ENCODE measurements at places on chromosomes 6 and 20.

DNA sequence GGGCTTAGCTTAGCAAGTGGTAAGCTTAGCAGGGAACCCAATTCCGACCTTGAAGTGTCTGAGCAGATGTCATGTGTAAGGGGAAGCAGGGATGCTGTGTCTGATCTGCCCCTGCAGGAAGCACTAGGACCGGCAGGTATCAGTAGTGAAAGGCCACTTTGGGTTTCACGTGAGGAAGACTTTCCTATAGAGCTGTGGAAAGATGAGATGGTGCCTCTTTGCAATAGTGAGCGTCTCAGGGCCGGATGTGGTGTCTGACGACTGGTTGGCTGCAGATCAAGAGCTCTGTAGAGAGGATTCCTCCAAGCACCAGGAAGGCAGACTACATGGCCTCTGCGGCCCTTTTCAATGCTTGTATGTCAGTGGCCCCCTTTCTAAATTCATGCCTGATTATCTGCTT, 98.3 kb downstream of the TIAM2 start:
- no peak for DNase-seq

DNA sequence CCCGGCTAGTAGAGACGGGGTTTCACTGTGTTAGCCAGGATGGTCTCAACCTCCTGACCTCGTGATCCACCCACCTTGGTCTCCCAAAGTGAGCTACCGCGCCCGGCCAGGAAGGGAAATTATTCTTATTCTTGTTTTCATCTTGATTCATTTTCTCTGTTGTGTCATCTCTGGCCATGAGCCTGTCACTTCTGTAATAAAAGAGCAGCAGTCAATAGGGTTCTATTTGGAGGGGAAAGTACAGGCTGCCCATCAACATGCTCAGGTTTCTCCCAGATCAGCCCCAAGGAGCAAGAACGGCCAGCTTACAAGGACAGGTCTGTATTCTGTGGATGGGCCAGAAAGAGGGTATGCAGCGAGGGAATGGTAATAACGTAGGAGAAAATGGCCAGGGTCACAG, 345.0 kb downstream of the PREX1 start:
- DNase-seq = no peak

DNA sequence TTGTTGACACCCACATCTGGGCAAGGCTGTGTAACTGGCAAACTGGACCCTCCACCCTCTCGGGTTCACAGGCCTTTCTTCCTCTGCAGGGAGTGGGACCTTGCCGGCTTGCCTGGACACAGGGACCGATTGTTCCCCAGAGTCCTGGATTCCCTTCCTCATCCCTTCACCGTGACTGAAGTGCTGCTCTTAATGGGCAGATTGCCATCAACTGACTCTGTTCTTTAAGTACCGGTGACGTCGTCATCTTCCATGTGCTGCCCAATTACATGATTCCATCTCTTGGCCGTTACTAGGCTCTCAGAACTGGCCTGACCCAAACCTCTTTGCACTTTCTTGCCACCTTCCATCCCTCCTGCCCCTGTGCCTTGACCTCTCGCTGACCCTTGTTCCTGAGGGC, 85.4 kb downstream of the EYA4 start:
- DNase-seq = no peak

DNA sequence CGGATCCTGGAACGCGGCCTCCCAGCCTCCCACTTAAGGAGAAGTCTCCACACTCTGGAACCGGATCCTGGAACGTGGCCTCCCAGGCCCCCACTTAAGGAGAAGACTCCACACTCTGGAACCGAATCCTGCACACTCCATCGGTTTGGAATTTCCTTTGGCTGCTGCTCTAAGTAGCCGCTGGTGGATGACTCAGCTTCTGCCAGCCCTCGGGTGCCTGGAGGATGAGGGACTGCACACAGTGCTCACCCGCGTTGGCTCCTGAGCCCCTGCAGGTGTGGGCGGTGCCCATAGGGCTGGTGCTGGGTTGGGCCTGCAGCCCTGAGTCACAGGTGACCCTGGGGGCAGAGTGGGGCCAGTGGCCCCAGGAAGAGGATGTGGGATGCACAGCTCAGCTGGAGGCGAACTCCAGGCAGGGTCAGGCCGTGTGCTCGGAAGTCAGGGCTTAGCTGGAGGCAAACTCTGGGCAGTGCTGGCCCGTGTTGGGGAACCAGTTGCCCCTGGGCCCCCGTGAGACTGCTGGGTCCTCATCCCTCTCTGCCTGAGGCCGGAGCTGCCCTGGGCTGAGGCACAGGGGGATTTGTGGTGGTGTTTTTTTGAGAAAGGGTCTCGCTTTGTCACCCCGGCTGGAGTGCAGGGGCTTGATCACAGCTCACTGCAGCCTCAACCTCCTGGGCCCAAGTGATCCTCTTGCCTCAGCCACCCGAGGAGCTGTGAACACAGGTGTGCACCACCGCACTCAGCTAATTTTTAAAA, 13.9 kb upstream of the TNFRSF6B start:
- DNase-seq = no peak

DNA sequence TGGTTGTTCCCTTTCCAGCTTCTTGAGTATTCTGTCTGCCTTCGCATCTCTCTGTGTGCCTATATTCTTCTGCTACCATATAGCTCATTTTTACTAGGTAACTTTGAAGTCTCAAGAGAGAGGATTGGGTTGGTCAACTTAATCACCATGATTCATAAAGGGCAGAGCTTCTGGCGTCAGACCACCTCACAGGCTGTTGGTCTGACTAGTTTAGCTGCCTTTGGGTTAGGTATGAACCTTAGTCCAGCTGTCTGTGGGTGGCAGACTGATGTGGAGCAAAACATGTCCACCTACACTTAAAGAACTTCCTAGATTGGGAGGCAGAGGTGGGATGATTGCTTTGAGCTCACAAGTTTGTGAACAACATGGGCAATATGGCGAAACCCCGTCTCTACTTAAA, 192.2 kb upstream of the SGK1 start:
- no peak for DNase-seq

DNA sequence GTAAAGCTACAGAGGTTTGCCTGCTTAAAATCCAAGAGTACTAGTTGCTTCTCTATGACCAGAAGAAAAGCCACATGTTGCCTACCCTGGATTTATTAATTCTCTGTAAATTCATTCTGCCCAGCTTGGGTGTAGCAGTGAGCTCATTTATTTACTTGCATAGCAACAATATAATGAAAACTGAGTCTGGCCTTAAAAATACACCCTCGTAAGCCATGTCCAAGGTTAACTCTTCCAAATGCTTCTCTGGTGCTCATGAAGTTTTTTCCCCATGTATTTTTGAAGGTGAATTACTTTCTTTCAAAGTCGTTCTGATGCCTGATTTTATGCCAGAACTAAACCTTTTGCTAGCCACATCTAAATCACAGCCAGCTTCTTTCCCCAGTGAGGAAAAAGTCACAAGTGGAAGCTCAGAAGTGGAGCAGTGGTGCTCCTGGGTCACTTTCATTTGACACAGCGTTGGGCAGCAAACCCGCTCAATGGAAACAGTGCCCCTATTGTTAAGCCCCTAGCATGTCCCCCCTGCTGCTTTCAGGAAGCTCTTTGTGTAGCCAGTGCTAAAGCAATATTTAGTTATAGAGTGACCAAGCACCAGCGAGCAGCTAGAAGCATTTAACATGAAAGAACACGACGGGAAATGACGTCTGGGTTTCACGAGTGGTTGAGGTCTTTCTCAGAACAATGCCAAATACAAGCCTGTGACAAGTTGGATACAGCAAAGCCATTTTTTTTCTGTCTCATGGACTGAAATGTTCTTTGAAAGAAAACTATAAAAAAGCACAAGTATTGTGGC, 29.8 kb downstream of the NEDD9 start:
- no peak for DNase-seq

DNA sequence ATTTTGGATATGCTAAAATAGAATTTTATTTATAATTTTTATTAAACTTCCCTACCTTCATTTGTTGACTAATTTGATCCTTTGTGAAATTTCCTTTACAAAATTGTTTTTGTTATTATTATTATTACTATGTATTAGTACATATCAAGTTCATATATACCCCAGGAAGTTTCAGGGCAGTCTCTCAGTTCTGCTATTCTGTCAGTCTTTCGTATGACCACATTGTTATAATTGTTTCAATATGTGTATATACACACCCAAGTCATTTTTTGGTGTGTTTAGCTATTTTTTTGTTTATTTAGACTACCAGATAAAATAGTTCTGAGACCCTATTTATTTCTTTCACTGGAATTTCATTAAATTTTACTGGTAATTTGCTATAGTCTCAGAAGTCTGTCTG, 72.1 kb downstream of the NKAIN2 start:
- no peak for DNase-seq

DNA sequence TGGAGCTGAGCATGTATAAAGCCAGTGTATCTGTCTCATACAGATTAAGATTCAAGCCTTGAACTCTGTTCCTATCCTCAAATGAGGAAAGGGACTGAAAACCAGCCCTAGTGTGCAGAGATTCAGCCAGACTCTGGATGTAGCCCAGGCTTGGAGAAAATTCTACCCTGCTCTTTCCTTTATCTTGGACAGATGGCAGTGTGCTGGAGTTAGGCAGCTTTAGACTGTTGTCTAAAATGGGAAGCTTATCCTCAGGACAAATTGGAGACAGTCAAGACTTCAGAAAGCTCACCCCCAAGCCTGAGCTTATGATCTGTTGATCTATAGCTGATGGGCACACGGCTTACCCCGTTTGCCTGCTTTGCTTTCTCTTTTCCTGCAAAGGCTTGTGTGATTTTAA, 1057.6 kb downstream of the KIF16B start:
- DNase-seq = no peak

DNA sequence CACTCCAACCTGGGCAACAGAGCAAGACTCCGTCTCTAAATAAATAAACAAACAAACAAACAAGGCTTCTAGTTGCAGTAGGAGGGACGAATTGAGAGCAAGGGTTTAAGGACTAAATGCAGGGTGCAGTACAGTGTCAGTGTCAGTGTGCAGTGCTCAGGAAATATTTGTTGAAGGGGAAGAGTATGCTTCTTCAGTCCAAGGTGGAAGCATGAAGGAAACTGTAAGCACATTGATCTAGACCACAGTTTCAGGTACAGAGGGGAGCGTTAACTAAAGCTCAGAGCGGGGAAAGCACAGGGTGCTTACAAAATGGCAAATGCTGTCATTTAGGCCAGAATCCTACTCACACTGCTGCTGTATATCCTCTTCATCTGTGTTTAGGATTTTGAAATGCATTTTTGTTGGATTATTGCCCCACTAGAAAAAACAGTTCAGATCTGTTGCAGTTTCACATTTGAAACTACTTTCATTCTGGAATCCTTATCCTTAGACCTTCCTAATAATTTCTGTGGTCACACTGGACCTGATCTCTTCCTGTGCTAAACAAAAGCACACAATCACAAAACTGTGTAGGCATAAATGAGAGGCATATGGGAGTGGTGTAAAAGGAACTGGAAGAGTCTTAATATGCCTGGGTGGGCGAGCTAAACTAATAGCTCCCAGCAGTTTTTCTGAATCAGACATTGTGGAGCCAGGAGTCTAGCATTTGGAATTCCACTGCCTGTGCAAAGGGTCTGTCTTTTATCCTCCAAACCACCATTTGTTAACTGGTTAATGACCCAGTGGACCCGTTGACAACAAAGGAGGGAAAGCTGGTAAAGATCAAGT, 41.4 kb downstream of the CBFA2T2 start:
- no peak for DNase-seq

- no peak for DNase-seq
Observed at GRCh38 chr20:31739550-31739977, 474 bp downstream of the TPX2 start.

DNA sequence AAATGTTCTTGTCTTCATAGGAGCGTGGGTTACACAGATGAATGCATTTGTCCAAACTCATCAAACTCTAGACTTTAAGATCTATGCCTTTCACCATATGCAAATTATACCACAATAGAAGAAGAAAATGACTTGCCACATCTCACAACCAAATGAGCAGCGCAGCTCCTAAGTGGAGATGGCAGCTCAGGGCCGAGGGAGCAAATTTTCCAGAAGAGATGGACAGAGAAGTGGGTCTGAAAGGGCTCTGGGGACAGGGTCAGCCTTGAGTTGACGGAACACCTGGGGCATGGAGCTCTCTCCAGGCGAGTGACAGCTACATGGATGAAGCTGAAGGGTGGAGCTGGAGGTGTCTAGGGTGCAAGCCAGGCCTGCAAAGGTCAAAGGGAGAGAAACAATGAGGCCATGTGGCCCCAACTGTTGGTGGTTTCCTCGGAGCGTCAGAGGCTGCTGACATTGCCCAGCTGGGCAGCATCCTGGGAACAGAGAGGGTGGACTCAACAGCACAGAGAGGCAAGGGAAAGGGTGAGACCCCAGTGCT, 228.3 kb downstream of the NRN1 start:
- DNase-seq = no peak

DNA sequence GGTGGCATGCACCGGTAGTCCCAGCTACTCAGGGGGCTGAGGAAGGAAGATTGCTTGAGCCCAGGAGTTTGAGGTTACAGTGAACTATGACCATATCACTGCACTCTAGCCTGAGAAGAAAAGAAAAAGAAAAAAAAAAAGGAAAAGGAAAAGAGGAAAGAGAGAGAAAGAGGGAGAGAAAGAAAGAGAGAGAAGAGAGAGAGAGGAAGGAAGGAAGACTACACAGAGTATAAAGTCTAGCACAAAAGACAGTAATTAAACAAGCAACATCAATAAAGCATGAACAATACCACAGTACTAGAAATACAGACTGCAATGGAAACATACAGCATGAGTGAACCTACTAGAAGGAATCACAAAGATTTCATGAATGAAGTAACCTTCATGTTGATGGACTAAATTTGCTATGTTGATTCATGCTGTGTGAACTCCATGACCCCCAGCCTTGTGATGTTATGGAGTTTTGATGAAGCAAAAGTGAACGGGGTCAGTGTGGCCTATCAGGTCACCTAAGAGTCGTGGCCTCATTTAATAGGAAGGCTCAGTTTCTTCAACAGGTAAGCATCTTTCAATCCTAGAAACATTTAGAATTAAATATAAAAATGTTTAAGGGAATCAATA, 57.6 kb downstream of the NUDT3 start:
- no peak for DNase-seq

DNA sequence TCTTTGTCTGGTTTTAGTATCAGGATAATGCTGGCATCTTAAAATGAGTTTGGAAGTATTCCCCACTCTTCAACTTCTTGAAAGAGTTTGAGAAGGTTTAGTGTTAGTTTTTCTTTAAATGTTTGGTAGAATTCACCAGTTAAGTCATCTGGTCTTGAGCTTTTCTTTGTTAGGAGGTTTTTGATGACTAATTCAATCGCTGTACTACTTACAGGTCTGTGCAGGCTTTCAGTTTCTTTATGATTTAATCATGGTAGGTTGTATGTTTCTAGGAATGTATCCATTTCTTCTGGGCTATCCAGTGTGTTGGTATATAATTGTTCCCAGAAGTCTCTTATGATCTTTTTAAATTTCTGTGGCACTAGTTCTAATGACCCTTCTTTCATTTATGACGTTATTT, 215.5 kb downstream of the LRFN2 start:
- DNase-seq = no peak

DNA sequence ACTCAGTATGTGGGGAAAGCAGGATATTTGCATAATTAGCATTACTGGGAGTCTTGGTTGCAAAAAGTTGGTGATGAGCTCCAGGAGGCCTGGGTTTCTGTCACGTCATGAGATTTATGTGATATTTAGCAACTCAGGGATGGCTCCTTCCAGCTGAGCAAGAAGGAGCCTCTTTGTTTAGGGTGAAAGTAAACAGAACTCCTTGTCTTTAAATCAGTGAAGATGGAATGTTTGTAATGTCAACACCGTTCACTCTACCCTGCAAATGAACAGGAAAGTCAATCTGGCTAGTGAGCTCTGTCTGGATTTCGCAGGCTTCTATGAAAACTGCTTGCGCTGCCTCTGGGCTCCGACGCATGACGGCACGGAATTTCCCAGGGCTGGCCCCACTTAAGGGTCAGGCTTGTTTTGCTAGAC, 86.9 kb downstream of the PXDC1 start:
- no peak for DNase-seq
